Caki2 (cell line): ENCODE measurements at places on chromosomes 2 and 18.

DNA sequence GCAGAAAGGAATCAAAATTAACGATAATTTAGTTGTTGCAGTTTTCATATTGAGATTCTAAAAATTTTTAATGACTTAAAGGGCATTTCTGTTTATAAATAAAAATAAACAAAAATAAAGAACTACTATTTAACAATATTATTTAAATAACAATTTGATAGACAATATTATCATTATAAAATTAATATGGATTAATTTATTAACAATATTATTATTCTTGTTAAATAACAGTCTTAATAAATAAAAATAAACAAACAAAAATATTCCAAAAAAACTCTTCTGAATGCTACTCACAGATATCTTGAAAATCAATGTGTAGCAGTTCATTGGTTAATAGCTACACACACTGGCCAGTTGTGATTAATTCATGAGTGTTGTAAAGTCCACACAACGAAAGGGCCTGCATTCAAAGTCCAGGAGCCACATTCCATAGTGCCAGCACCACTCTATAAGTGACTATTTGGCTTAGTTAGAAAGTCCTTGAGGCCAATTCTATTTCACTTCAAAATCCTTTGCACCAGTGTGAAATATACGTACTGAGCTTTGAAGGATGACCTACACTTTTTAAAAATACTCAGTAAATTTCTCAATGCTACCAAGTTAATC lies 117.1 kb downstream of the ZNF521 start:
- no peak for DNase-seq

- no peak for DNase-seq
These were observed 179.5 kb downstream of the PTGR3 start for GRCh38 chr18:75029481-75029880.

DNA sequence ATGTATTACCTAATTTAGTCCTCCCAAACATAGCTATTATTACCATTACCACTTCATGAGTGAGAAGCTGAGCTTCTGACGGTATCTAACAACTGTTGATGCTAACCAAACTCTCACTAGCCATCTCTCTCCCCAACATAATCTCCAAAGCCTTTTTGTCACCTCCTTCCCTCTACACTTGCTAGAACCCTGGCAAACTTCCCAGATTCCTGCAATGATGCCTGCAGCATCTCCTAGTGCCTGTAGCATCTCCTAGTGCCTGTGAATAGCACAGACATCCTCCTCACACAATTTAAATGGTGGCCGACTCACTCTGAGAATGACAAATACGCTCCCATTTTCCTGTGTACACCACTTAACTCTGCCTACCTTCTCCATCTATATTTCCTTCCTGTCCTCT lies 126.7 kb downstream of the STK39 start:
- no peak for DNase-seq

DNA sequence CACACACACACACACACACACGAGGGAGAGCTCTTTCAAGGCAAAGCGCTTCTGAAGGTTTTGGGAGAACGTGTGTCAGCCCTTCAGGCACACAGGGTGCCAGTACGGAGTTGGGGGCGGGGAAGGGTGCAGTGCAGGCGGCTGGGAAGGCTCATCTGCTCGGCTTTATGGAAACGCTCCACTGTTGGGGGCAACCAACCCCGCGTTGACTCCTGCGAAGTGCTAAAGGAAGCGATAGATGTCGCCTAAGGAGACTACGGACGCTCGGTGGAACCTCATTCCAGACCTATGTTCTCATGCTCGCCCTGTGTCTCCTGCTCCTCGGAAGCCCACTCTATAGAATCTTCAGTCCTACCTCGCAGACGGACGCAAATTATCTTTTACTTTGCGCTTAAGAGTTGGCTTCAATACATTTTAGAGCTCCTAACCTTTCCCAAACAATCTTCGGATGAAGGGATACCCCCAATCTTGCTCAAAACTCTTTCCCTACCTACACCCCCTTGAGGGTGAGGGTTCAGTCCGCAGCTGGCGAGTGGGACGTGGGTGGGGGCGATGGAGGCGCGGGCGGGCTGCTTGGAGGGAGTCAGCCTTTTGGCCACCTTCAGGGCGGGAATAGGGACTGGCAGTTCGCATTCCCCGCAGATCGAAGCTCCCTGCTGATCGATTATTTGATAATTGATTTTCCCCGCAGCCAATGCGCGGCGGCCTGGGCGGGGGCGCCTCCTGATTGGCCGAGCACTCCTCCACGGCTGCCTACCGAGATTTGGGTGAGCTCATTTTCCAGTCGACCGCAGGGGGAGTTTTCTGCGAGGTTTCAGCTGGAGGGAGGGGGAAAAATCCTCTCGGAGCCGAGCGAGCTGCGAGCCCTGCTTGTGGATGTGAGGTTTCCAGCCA lies 1.9 kb upstream of the MEIS1 start:
- peak; percentile 90 for DNase-seq

DNA sequence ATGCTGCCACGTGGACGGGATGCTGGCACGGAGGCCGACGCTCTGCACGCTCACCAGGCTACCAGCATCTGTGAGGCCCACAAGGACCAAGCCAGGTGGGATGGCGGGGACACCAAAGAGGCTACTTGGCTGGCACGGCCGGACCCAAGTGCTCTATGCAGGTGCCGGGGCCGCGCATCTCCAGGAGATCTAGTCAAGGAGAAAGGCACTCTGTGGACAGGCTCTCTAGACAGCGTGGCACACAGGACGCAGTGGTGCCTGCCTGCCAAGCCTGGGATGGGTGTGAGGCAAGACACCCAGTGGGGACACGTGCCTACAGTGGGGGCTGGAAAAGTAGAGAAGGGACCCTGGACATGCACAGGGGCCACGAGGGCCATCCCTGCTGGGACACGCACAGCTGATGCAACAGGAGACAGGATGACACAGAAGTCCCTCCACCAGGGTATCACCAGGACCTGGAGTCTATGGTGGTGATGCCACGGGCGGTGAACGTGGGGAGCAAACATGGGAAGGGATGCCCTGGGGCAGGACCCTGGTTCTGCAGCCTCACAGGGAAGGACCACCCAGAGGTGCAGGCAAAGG lies 28.5 kb downstream of the ZNF516 start:
- no peak for DNase-seq

- no peak for DNase-seq
These were observed 135.5 kb downstream of the GLI2 start for GRCh38 chr2:120871016-120871635.

DNA sequence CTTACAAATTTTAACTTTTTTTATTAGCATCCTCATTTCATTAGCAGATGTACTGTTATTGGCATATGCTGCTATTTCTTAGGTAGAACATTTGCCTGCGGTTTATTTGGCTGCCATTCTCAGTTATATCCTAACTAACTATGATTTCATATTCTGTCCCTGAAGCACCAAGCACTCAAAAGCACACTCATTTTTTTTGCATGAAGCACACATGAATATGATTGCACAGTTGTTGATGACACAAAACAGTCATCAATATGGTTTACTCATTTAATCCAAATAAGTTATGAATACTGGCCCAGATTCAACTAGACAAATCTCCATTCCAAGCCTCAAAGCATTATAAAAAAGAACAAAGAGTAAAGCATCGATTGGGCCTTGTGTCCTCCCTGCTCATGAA lies 129.4 kb upstream of the CNTNAP5 start:
- no peak for DNase-seq

- DNase-seq, result no peak
These were observed 21.3 kb downstream of the MALT1 start for GRCh38 chr18:58692422-58693185.

- no peak for DNase-seq
These were observed 6.7 kb upstream of the DLX2 start for GRCh38 chr2:172109256-172109987.

GRCh38 chr2:221529943-221530652 lies 42.0 kb downstream of the EPHA4 start:
- DNase-seq, result peak; percentile 66

GRCh38 chr2:46042711-46043110 lies 254.5 kb upstream of the EPAS1 start:
- no peak for DNase-seq

DNA sequence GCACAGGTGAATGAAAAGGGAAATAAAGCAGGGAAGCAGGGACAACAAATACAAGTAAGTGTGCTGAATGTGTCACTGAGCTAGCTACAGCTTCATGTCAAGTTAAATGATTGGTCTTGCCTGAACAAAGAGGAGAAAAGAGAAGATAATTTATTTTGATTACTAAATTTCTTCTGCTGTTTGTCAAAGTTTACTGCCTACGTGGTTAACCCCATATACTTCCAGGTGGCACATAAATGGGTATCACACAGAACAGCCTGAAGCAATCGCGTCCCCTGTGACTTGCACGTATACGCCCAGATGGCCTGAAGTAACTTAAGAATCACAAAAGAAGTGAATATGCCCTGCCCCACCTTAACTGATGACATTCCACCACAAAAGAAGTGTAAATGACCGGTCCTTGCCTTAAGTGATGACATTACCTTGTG lies 434.2 kb downstream of the LRRTM4 start:
- no peak for DNase-seq

- no peak for DNase-seq
These were observed 111.9 kb upstream of the REG3A start for GRCh38 chr2:79271456-79271855.

GRCh38 chr18:62526098-62527025 lies 3.5 kb downstream of the ZCCHC2 start:
- DNase-seq, result peak; percentile 77

GRCh38 chr2:106579750-106580197 lies 92.6 kb downstream of the CD8B2 start:
- no peak for DNase-seq

DNA sequence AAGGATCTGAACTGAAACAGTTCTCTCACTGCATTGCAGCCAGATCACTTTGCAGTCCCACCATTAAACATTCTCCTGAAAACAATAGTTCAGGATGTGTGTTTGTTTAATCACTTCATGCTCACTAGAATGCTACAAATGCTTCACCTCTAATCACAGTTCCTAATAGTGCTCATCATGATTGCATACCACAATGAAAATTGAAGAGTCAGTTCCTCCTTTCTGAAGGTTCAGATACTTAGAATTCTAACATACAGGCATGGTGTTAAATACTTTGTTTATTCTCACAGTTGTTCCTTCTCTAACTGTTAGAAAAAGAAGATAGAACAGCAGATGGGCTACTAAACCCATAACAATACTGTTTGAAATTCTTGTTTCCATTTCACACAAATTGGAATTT lies 622.3 kb upstream of the ACVR2A start:
- DNase-seq, result no peak

- DNase-seq, result no peak
These were observed 30.4 kb downstream of the HYCC2 start for GRCh38 chr2:201040867-201041628.

GRCh38 chr18:57576316-57576715 lies 10.2 kb downstream of the FECH start:
- DNase-seq, result no peak

DNA sequence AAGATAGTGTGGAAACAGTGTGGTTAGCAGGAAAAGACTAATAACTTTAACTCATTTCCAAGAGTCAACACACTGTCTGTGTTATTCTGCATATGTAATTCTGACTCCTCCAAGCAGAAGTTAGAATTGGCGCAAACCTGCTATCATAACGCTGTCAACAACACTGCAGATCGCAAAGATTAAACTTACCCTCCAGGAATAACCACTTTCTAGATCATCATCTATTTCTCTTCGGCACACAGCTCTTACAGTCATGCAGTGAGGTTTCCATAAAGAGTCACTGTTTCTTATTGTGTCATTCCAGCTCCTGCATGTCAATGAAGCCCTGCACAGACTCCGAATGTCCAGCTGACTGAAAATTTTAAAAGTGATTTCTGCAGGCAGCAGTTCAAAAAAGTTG lies 2.4 kb downstream of the FBXO48 start:
- DNase-seq, result no peak

- no peak for DNase-seq
These were observed 97.1 kb downstream of the TEX51 start for GRCh38 chr2:126995621-126996377.

GRCh38 chr2:32772638-32773447 lies 145.0 kb downstream of the TTC27 start:
- peak; percentile 29 for DNase-seq

DNA sequence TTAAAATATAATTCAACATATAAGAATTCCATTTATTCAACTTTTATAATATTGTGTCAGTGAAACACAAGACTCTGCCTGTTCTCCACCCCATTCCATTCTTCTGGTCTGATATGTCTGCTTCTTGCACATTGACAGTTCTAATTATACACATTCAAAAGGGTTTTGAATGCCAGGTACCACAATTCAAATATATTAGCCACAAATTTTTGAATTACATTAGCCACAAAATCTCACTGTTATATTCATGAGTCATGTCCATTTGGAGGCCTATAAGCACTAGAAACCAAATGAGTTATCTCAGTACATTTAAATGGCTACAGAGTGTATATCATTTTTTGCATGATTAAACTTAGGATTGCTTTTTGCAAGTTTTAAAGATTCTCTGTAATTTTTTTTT lies 72.1 kb downstream of the CCDC150 start:
- no peak for DNase-seq

GRCh38 chr2:219230059-219230540 lies 494 bp downstream of the ANKZF1 start:
- peak; percentile 54 for DNase-seq

DNA sequence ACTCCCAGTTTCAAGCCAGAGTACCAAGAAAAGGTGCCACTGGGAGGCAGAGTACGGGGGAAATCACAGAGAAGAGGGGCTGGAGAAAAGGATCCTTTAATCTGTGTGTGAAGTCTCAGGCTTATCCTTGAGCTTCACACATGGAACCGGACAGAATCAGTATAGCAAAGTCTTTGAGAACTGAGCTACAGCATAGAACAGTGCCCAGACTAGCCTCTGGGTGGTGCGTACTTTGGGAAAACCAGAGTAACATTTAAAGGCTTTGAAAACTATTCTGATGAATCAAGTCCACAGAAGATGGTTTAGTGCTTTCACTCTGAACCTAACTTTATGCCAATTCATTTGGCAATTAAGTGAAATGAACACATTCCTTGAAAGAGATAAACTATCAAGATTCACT lies 83.1 kb downstream of the BABAM2 start:
- no peak for DNase-seq

GRCh38 chr2:183072177-183072576 lies 6.4 kb upstream of the DUSP19 start:
- DNase-seq, result no peak

- DNase-seq, result no peak
These were observed 15.6 kb upstream of the YWHAQ start for GRCh38 chr2:9646196-9647030.

DNA sequence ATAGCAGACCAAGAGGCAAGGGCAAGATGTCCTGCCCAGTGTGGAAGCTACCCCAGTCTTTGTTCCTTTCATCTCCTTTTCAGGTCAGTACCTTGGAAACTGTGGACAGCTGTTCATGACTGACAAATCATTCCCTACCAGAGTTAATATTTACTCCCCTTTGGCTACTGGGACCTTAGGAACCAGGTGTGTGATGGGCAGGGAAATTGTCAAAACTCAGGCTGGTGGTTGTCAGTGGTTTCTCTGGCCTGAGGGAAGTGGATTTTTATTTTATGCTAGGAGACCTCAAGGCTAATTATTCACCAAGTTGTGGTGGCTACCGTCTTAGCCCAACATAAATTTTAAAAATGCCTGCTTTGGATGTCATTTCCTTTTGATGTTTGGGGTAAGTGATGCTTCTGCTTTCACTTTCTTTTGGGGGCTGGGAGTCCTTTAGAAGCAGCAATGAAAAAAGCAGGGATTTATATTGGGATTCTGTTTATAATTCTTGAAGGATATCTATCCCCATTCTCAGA lies 119.3 kb downstream of the SETBP1 start:
- peak; percentile 7 for DNase-seq
